Stimulated activated CD8-positive, alpha-beta memory T cell treated with anti-CD3 and anti-CD28 coated beads, Interleukin-7, amount 100 ng/mL, for 24 hours (primary cell): ENCODE measurements at places on chromosomes 5 and 9.
A peak's percentile ranks its signal among the peaks of the same experiment; 100 is the strongest.

DNA sequence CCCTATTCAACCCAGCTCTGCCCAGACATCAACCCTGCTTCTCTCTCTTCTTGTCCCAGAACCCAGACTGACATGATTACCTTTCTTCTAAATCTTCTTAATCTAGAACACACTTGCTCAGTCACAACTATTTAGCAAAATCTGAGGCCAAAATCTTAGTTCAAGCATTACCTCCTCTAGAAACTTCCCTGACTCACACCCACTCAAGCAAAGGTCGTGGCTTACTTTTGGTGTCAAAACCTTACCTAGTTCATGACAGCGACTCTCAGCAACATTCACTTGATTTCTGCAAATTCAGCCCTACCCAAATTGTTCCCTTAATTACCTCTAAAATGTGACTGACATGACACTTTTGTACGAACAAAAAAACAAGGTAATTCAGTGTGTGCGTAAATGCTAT, 130.2 kb downstream of the TLE1 start:
- DNase-seq: no peak

DNA sequence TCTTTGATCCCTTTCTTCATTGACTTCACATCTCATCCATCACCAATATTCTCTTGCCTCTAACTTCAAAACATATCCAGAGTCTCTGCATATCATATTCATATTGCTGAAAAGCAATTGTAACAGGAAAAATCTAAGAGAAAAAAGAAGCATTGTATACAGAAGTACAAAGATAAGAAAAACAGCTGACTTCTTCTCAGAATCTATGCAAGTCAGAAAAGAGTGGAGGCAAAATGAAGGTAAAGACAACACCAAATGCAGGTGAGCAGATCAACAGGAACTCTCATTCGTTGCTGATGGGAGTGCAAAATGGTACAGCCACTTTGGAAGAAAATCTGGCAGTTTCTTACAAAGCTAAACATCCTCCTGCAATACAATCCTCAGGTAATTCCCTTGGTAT, 155.6 kb downstream of the PHF2 start:
- no peak for DNase-seq

- no peak for DNase-seq
Observed at GRCh38 chr9:73095425-73095824, 56.2 kb upstream of the ANXA1 start.

DNA sequence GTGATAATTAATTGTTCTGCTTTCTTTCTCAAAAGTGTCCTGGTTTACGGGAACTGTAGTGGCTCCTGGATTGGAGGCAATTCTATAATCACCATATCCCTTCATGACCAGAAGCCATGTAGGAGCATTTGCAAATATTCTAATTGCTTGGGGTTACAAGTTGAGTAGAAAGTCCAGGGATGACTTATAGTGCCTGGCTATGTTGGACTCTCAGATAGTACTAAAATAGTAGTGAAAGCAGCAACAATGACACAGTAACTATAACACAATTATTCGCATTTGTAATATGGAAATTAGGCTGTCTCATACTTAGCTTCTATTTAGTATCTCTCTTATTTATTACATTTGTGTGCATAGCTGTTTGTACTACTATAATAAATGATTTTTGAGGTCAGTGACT, 712.5 kb upstream of the GRAMD2B start:
- no peak for DNase-seq

DNA sequence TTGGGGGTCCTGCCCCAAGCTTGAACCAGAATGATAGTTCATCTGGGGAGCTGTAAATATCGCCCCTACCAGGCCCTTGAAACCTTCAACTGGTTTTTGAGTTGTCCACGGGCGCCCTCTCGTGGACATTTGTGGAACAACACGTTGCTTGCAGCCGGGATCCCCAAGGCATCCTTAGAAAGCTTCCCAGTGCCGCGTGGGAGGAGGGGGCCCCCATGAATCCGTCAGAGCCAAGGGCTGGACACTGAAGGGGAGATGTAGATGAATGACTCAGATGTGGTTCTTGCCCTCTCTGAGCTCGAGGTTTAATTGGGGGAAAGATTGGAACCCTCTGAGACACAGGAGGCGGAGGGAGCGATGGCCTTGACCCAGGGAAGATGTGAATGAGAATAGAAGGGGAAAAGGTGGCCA, 31.8 kb upstream of the ORM1 start:
- peak; percentile 53 for DNase-seq

DNA sequence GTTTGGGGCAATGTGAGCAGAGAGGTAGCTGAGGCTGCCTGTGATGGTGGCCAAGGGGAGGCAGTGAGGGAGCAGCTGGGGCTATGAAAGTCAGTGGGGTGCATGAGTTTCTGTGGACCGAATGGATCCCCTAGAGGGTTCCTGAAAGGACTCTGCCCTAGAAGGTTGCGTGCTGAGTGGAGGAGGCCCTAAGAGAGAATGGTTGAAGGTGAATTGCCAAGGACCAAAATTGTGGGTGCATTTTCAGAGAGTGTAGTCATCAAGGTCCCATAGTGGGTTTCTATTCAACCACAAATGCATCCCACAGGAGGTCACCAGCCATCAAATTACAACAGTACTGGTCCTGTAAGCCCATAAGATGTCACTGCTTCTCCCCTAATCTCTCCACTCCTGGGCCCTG, 298.3 kb downstream of the CDK5RAP2 start:
- DNase-seq: no peak

DNA sequence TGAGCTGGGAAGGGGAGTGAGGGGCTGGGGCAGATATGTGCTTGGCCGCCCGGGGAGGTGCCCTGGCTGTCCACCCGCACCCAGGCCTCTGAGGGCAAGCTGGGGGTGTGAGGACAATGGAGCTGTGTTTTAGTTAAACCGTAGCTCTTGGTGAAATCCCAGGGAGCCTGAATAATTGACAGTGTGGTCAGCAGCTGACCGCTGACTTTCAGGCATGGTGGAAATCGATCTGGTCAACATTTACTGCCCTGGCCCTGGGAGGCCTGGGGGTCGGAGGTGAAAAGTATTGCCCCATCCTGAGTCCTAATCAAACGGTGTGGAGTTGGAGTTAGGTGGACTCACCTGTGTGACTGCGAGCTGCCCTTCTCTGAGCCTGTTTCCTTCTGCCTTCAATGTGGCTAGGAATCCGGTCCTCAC, 31.2 kb upstream of the CRB2 start:
- no peak for DNase-seq

- no peak for DNase-seq
Observed at GRCh38 chr9:131282688-131283422, 6.5 kb upstream of the FAM78A start.

DNA sequence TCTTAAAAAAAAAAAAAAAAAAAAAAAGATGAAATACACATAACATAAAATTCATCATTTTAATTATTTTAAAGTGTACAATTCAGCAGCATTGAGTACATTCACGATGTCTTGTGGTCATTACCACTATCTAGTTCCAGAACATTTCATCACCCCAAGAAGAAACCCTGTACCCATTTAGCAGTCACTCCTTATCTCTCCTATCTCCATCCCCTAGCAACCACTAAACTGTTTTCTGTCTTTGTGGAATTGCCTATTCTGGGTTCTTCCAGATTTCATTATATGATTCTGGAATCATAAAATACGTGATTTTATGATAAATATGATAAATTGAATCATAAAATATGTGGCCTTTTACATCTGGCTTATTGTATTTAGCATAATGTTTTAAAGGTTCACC, 8.9 kb upstream of the HMCN2 start:
- DNase-seq: no peak

DNA sequence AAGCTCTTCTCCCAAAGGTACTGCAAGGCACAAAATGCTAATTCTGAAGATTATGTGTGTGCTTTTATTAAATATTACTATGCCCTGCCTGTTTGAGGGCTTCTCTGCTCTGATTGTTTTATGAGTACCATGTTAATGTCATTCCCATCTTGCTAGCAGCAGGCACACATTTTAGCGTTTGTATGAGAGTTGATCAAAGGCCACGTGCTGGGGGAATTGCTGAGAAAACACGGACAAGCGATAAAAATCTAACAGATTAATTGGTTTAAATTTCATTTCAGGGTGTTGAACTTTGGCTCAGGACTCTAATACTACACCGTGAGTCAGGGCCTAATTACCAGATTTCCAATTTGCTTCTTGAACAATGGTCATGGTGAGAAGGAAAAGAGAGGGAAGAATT, 298.4 kb downstream of the EBF1 start:
- no peak for DNase-seq

GRCh38 chr5:102314328-102314727, 18.2 kb upstream of the SLCO4C1 start:
- no peak for DNase-seq

DNA sequence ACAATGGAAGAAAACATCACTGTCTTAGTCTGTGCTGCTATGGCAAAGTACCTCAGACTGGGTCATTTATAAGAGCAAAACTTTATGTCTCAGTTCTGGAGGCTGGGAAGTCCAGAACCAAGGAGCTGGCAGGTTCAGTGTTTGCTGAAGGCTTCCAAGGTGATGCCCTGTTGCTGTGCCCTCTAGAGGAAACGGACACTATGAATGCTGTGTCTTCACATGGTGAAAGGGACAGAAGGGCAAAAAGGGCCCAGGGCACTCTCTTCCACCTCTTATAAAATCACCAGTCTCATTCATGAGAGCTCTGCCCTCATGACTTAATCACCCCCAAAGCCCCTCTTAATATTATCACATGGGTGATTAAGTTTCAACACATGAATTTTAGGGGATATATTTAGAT, 143.5 kb downstream of the FANCC start:
- no peak for DNase-seq

DNA sequence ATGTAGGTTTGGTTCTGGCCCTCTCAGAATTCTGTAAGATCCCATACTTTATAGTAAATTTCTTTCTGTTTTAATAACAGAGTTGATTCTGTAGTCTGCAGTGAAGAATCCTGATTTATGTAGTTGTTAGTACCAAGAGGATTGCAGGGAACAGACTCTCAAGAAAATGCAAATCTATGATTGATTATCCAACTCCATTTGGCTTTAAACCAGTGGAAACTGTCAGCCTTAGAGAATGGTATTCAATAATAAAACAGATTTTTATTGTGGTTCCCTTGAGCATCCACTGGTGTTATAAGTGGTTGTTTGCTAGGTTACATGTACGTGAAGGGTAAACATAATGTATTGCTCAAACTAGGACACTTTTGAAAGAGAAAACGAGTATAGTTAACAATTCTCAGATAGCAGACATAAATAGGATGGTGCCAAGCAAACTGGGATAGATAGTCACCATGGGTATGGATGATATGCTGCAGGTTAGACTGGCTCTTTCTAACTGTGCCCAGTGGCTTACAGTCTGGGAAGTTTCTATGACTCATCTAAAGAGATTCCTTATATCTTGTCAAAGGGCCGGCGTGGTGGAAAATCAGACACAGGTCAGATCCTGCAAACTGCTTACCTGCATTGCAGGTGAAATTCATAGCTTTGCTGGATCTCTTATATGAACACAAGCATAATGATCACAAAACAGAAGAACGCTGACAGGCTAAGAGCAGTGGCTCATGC, 41.7 kb upstream of the RPS23 start:
- DNase-seq: no peak

- no peak for DNase-seq
Observed at GRCh38 chr5:135221187-135221473, 177.9 kb downstream of the MACROH2A1 start.
